Activated T-cell treated with anti-CD3 and anti-CD28 coated beads, Interleukin-2, amount 50 U/mL, for 48 hours (primary cell): ENCODE measurements at places on chromosomes 2 and 18.
A peak's percentile ranks its signal among the peaks of the same experiment; 100 is the strongest.

DNA sequence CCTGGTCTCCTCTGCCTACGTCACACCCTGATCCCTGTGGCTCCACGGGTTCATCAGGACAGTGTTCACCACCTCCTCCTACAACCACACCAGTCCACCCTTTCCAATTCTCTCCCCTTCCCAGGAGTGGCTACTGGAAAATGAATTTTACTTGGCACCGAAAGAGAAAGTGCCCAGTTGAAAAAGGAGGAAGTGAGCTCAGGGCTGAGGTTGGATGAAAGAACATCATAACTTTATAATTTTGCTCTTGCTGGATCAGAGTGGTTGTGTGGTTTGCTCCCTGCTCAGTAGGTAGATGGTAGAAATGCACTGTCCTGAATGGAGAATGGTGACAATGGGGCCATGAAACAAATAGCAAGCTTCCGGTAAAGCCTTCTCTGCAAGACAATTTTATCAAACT, 140.3 kb upstream of the DDX18 start:
- DNase-seq, result no peak

GRCh38 chr18:39636931-39637330, 2071.3 kb upstream of the CELF4 start:
- DNase-seq, result no peak

- DNase-seq, result no peak
Measured at GRCh38 chr2:99821572-99821971, 320.8 kb downstream of the AFF3 start.

GRCh38 chr2:157806426-157807077, 69.6 kb downstream of the ACVR1 start:
- DNase-seq, result no peak

DNA sequence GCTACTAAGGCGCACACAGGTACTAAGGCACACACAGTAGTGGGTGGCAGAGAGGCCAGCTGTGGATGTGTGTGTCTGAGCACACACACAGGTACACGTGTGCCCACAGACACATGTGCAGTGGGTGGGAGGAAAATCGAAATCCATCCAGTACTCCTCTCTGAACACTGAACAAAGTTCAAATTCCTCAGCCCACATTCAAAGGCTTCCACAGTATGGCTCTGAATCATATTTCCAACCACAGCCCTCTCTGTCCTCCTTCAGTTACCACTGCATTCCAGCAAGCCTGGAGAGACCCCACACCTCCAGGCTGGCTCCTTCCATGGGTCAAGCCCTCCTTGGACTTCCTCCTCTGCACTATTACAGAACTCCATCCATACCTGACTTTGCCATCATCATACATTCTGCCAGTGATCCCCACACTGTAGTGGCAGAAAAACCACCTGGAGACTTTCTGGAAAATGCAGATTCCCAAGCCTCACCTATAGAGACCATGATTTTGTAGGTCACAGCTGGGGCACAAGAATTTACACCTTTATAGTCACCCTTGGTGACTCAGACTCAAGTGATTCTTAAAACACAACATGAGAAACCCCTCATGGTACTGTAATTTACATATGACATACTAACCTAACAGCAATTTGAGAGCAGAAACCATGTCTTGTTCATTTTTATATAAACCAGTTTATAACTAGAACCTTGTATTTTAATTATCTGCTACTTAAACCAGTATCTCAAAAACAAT, 31.4 kb downstream of the EPG5 start:
- DNase-seq, result no peak

DNA sequence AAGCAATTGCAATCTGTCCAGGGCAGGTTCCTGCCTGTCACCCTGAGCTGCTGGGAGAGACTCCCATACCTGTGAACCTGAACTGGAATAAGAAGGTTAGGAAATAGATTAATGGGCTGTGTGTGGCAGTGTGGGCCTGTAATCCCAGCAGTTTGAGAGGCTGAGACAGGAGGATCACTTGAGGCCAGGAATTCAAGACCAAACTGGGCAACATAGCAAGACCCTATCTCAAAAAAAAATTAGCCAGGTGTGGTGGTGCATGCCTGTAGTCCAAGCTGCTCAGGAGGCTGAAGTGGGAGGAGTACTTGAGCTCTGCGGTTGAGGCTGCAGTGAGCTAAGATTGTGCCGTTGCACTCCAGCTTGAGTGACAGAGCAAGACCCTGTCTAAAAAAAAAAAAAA, 127.7 kb upstream of the DSEL start:
- DNase-seq, result no peak

- DNase-seq, result no peak
Measured at GRCh38 chr2:174438146-174438886, 42.8 kb downstream of the SCRN3 start.

DNA sequence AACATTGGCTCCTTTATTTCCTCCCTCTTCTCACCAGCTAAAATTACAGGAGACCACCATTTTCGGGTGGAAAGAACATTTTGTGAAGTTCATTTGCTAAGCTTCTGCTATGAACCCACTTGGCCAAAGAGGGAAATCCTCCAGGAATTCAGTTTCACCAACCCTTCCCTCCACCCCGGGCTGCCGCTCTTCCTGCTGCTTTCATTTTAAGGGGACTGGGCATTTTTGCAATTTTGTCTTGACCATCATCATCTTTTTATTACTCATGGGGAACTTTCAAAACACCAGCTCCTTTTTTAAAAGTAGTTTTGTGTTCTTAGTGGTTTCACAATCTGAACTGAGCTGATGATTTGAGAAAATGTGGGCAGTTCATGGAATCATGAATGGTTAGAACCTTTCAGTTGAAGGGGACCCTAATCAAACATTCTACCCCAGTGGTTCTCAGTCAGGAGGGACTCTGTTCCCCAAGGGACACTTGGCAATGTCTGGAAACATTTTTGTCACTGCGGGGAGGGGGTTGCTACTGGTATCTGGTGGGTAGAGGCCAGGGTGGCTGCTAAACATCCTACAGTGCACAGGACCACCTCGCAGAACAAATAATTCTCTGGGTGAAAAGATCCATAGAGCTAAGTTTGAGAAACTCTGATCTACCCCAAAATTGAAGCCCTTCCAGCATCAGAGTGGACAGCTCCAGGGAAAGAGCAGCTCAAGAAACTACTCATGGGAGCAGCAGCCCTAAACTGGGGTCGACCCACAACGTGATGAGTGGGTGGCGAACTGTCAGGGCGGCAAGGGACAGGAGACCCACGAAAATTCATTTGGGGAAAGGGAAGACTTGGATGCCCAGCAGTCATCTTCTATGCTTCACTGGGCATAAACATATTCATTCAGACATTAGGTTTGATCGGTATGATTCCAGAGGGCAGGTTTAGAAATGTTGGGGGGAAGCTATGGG, 92.9 kb downstream of the ACKR3 start:
- no peak for DNase-seq

DNA sequence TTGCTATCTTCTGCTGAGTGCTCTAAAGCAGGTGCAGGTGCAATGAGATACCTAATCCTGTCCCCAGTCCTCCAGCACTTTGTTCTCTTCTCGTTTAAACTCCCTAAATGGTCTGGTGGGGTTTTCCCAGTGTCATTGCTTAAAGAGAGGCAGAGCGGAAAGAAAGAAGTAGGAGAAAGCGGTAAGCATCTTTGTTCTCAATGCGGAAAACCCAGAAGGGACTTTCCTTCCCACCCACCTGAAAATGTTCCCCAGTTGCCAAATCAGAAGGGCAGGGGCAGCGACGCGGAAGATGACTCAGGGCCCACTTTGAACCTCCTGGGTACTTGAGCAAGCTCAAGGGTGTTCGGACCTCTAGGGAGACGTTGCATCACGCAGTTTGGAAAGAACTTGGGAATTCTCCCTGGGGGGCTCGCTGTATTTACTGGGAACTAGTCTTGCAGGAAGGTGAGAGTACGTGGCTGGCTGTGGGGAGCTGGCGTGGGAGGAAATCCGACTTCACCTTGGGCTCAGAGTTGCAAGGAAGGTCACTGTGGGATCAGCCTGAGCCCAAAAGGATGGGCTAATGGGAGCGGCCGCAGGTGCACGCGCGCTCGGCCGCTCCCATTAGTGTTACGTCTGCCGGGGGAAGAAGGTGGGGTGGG, 589 bp upstream of the SGPP2 start:
- DNase-seq, result peak; percentile 61

GRCh38 chr2:2721296-2721835, 390.3 kb upstream of the MYT1L start:
- DNase-seq, result no peak

GRCh38 chr2:99864561-99865553, 277.5 kb downstream of the AFF3 start:
- DNase-seq, result no peak

- DNase-seq, result no peak
Measured at GRCh38 chr18:49400398-49401072, 59.9 kb downstream of the DYM start.

GRCh38 chr2:180115269-180115668, 108.2 kb upstream of the CWC22 start:
- no peak for DNase-seq

- DNase-seq, result no peak
Measured at GRCh38 chr18:44681076-44681970, 635 bp downstream of the SETBP1 start.

- no peak for DNase-seq
Measured at GRCh38 chr2:98771264-98771663, 40.3 kb upstream of the MGAT4A start.

- peak; percentile 70 for DNase-seq
Measured at GRCh38 chr2:70069049-70069448, 18.2 kb upstream of the PCBP1 start.

- DNase-seq, result no peak
Measured at GRCh38 chr18:53489266-53489665, 735.2 kb downstream of the MBD2 start.

- DNase-seq, result peak; percentile 28
Measured at GRCh38 chr2:25274868-25275574, 66.7 kb downstream of the DNMT3A start.

DNA sequence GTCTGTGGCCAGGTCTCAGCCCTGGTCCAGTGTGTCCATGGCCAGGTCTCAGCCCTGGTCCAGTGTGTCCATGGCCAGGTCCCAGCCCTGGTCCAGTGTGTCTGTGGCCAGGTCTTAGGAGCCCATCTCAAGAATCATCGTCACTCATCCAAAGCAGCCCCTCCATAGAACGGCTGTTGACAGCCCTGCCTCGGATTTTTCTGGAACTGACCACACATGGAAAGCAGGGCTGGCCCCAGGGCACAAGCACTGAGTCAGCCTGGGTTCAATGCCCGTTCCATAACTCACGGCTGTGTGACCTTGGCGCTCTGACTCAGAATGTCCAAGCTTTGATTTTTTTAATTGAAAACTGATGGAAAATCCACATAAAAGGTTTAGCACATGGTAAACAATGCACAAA, 59.9 kb upstream of the SNTG2 start:
- DNase-seq, result no peak

DNA sequence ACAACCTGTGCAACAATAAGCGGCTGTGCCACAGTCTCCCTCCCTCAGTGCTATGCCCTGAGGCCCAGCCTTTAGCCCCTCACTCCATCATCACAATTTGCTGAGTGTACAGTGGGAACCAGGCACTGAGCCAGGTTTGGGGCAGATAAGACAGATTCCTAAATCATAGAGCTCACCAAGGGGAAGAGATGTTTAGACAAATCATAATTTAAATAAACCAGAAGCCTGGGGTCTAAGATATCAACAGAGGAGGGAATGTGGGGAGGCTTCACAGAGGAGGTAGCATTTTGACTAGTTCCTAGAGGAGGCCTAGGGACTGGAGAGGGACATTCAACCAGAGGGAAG, 139.3 kb upstream of the EPAS1 start:
- DNase-seq, result no peak

DNA sequence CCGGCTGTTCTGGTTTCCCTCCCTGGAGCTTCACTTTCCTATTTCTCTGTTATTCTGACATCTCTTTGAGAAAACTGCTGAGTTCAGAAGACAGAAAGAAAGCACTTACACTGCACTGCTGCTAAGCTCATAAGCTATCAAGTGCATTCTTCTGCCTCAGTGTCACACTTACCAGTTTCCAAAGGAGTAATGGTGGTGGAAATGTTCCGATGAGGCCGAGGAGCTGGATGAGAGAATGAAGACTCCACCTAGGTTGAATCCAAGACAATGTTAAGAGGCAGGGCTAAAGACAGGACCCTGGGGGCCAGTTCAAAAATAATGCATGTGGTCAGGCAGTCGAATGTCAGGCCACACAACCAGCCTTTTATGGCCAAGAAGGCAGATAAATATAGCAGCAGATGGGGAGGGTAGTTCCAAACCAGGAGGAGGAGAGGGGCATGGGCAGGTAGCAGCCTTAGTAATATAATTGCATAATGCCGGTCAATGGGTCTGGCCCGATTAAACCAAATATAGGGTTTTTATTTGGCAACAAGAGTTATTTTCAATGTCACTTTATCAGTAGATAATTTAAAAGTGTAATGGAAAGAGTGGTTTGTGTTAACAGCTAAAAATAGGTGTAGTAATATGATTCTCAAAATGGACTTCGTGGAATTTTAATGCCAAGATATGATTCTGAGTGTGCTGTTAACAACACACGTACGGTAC, at the start of gene MYOM1:
TSS of gene MYOM1 (minus strand) at position 338 of the 705 bp plus-strand sequence. CDS start 4,745 bp downstream, outside the sequence.
- no peak for DNase-seq

GRCh38 chr2:212726403-212726802, 187.8 kb upstream of the ERBB4 start:
- no peak for DNase-seq

- DNase-seq, result no peak
Measured at GRCh38 chr2:174495365-174496012, 8.7 kb upstream of the GPR155 start.

DNA sequence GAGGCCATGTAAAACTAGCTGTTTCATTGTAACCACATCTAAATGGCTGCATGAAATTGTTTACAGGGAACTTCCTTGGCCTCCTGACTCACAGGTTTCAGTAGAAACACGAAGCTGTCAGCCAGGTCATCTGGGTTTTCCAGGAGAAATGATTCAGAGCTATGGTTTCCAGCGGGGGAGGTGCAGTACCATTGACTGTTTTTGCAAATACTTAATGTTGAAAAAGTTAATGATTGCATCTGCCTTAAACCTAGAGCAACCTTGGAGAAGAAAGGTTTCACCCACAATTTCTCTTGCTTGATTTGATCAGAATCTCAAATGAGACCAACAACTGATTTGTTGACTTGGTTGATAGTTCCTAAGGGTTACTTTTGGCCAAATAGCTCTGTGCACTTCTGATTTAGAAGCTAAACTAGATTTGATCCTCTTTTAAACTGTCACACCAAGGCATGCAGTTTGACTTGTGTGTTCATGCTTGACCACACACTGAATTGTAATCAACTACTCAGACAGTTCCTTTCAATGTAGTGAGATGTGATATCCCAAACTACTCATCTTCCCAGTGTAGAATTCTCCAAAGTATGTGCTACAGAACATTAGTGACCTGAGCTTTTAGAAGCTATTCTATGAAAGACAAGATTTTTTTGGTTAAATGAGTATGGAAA, 193.5 kb upstream of the CHST9 start:
- no peak for DNase-seq

GRCh38 chr2:39481611-39482010, 44.5 kb upstream of the MAP4K3 start:
- DNase-seq, result no peak
